Tibial nerve (tissue), 4 donors: ENCODE measurements at places on chromosomes 12 and 14. TPM values are rescaled to one million over a fixed set of nuclear protein-coding genes. Genes with fewer than 3 reads are reported as not detected.

The B4GALNT1 gene
- 17.3 TPM for total RNA-seq

The KRT78 gene
- not detected for total RNA-seq

DNA sequence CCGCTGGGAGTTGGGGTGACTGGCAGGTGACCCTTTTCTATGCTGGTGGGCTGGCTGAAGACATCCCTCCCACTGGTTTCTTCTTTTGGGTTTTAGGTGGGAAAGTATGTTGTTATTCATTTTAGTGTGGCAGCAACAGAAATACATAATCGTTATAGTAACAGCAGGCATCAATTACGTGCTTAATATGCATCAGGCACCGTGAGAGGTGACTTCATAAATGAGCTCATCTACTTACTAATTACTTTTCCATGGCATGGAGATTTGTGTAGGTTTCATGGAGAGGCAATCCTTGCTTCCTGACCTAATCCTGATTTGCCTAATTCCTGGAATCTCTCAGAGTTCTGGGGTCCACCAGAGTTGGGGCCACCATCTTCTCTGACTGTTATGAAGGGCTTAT, 13.4 kb upstream of the CELA1 start:
- no peak overlapping the region for H3K4me3 ChIP-seq
- H3K4me1 ChIP-seq, result no peaks in the 10 kb centered on the region
- H3K36me3 ChIP-seq, result no peaks in the 10 kb centered on the region
- no peak overlapping the region for H3K27ac ChIP-seq
- DNase-seq, result no peak

DNA sequence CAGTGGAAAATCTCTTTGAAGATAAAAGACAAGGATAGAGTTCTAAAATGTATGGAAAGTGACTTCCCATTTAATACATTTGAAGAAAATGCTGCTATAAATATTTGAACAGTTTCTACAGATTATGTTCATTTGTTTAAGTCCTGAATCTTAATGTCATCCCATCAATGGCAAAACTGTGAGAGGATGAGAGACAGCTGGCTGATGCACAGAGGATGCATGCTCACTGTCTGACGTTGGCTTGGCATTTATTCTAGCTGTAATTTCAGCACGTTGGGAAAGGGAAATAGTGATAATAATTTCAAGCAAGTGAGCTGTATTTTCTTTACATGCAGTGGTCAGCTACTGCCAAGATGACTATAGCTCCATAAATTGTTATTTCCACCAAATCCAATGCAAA, 40.5 kb downstream of the PPFIA2 start:
- DNase-seq, result no peak
- H3K27me3 ChIP-seq, result no peaks in the 10 kb centered on the region
- no peak overlapping the region for H3K27ac ChIP-seq
- H3K4me3 ChIP-seq, result no peak overlapping the region
- H3K36me3 ChIP-seq, result no peaks in the 10 kb centered on the region

- peak within 1 kb of the TSS; percentile 86 for H3K27ac ChIP-seq
- no peak for DNase-seq
- H3K4me1 ChIP-seq, result peaks cover 30% of the 10 kb centered on the region
Measured at GRCh38 chr12:57754411-57755193, at the start of gene MARCHF9. Gene MARCHF9, plus strand, starts transcription at chr12:57755103. Its CDS starts 426 bp downstream, at chr12:57755529.

DNA sequence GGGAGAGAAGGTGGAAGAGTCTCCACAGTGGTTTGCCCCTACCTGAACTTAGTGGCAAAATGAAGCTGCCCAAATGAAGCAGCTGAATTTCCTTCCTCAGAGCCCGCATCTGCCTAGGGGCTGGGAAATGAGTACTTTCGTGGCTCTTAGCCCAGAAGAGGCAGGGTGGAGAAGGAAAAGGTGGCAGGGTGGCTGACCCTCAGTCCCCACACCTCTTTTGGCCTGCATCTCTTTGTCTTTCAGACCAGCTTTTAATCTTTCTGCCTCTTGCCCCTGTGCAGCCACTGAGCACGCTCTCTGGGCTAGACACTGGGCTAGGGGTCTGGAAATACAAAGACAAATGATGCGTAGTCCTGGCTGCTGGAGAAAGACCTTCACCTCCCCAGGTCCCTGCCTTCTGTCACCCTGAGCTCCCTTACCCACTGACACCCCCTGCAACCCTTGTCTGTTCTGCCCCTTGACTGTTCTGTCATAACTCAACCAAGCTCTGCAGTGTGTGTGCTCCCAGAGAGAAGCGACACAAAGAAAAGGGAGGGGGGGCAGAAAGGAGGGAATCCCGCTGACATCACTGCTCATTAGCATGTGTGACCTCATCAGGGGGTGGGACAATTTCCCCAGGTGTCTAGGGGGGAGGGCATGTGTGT, 371 bp upstream of the REM2 start:
- no peak overlapping the region for H3K4me3 ChIP-seq
- no peaks in the 10 kb centered on the region for H3K27me3 ChIP-seq
- peaks cover 38% of the 10 kb centered on the region for H3K4me1 ChIP-seq
- no peak overlapping the region for H3K27ac ChIP-seq
- no peaks in the 10 kb centered on the region for H3K36me3 ChIP-seq
- DNase-seq, result no peak
